ENCODE measurements at places on chromosomes 2 and 18. TPM values are rescaled to one million over a fixed set of nuclear protein-coding genes. Genes with fewer than 3 reads are reported as not detected.

Gene PDE1A
- not detected for total RNA-seq

DNA sequence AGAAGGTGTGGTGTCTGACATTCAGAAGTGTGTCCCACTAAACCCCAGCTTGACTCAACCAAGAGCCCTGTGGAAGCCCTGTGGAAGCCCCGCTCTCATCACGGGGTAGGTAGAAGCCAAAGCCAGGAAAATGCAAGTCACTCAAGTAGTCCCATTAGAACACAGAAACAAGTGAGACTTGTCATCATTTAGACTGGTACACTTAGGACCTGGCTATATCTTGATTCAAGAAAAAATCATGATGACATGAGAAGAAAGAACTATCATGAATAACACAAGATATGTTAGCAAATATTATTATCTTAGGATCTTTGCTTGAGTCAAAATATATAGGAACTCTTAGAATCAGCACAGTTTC lies 28.2 kb upstream of the SULT1C4 start:
- no peak overlapping the region for H3K4me3 ChIP-seq
- no peaks in the 10 kb centered on the region for H3K4me1 ChIP-seq
- H3K27ac ChIP-seq: no peak overlapping the region
- no peaks in the 10 kb centered on the region for H3K36me3 ChIP-seq
- DNase-seq: no peak
- no peaks in the 10 kb centered on the region for H3K27me3 ChIP-seq

- H3K27ac ChIP-seq: peak overlapping the region; percentile 84
- peaks cover 76% of the 10 kb centered on the region for H3K4me1 ChIP-seq
- no peak overlapping the region for H3K4me3 ChIP-seq
- peak; percentile 77 for DNase-seq
Measured at GRCh38 chr2:234978466-234979203, 26.8 kb downstream of the SH3BP4 start.

DNA sequence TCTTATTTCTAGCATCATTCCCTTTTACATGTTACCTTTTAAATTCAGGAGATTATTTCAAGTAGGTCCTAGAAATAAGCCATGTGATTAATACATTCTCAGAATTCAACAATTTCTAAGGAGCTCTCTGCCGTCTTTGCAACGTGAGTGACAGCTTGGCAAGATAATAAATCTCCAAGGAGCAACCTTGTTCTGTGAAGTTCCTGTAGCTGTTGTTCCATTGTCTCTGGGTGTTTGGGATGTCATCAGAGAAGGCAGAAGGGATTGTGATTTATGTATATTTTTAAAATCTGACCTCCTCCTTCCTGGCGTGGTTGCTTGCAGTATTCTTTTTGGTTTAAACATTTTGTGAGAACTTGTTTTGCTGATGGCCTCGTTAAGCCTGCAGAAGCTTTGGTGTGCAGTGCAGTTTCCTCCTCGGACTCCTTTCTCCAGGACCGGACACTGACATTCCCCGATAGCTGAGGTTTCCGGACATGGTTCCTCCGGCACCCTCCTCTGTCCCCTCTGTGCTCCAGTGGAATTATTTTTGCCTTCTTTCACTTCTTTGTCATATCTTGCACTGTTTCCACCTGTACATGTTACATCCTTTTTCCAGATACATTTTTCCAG lies 33.7 kb downstream of the RAMP1 start:
- no peak for DNase-seq
- no peaks in the 10 kb centered on the region for H3K36me3 ChIP-seq
- peaks cover 25% of the 10 kb centered on the region for H3K4me1 ChIP-seq
- no peak overlapping the region for H3K4me3 ChIP-seq

GRCh38 chr18:14221689-14222088 lies 89.5 kb upstream of the ZNF519 start:
- H3K36me3 ChIP-seq: no peaks in the 10 kb centered on the region
- DNase-seq: no peak
- no peak overlapping the region for H3K27ac ChIP-seq
- H3K4me1 ChIP-seq: no peaks in the 10 kb centered on the region

- no peak overlapping the region for H3K27ac ChIP-seq
- DNase-seq: no peak
- H3K4me1 ChIP-seq: no peaks in the 10 kb centered on the region
- H3K36me3 ChIP-seq: no peaks in the 10 kb centered on the region
- 0 out of 2 replicates have a peak, but pooled peaks cover 4% of the 10 kb centered on the region for H3K27me3 ChIP-seq
Measured at GRCh38 chr2:45687964-45688363, 36.5 kb downstream of the PRKCE start.

Gene ZC3H6
- 5.6 TPM for total RNA-seq
